Hepatic stellate cell (primary cell): ENCODE measurements at places on chromosomes 6 and 20.

DNA sequence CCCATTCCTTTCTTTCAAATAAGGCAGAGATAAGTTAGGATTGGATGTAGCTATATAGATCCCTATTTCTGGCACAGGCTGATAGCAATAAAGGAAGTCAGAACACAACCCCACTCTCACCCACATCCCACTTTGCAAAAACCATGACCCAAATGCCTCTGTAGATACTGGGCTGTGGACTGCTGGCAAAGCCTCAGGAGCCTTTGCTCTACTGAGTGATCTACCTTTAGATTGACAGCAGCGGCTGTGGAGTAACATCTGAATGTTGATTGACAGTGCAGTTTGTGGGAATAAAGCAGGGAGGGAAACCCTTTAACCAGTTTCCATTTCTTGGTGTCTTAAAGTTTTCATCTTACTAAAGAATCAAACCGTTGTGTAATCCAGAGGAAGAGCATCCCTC, 6.7 kb upstream of the TMEM30A start:
- DNase-seq, result no peak

DNA sequence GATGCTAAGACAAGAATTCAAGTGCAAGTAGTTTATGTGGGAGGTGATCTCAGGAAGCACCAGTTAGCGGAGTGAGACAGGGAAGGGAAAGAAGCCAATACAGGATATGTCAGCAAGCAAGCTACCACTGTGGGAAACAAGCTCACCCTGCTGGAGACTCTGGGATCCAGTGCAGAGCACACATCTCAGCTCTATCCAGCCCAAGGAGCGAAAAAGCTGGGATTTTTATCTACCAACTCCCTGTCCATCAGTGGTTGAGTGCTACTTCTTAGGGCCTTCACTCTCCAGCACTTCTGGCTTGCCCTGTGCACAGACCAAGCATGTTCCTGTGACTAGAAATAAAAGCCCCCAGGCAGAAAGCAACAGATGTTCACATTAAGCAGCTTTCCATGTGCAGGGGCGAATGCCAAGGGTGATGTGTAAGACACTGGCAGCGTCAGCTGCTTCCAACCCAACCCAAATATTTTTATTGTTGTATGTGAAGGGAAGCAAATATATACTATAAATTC, 10.8 kb upstream of the RNF24 start:
- peak; percentile 83 for DNase-seq

GRCh38 chr6:34476921-34477320, 11.0 kb downstream of the PACSIN1 start:
- DNase-seq, result no peak

DNA sequence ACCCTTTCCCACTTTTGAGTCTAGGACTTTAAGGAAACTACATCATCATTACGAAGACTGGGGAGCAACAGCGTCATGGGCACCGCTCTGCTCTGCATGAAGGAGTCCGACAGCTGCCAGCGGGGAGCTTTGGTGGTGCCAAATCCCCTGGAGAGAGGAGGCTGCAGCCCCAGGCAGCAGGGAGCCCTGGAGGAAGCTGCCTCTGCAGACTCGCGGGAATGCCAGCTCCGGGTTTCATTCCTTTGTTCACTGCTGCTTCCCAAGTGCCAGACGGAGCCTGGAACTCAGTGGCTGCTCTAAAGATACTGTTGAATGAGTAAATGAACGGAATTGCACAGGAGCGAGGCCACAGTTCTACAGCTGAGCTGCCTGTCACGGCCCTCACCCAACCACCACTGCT, 196.5 kb upstream of the THBS2 start:
- no peak for DNase-seq

GRCh38 chr20:24619212-24619611, 149.8 kb downstream of the SYNDIG1 start:
- no peak for DNase-seq

DNA sequence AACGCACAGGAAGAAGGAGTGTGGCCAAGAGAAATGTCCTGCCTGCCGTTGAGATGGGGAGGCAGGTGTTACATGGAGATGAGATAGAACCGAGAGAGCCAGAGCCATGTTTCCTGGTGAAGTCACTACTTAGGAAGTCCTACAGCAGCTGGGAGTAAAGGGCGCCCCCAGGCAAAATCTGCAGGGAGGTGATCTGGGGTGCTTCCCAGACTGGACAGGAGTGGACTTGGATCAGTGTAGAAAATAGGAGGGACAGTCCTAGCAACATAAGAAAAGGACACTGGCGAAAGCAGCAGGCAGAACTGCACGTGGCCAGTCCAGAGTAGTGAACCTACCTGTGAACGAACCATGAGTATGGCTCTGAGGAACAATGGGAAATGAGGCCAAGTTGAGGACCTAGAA, 85.3 kb downstream of the CD164 start:
- no peak for DNase-seq

- no peak for DNase-seq
Measured at GRCh38 chr20:37393196-37393862, 47.4 kb downstream of the SRC start.

DNA sequence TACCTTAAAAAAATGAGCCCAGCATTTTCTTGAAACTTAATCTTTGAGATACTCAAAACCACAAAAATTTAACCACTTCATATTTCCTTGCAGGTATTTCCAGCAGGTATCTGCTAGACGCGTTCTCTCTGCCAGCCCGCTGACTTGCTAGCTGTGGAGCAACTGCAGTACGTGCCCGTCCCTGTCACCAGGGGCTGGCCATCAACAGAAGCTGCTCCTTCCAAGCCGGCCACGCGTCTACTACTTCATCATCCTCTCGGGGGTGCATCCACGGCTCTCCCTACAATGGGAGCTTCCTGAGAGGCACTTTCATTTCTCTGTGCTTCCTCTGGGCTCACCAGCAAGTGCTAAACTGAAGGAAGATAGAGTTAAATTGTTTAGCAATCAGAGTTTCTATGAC, 132.4 kb downstream of the DTNBP1 start:
- DNase-seq, result no peak
